ENCODE measurements at places on chromosomes 12 and 14.

GRCh38 chr14:102500713-102501112 is 8.9 kb downstream of the ANKRD9 start:
- no peak for DNase-seq

GRCh38 chr14:25628978-25629377 is 579.0 kb upstream of the STXBP6 start:
- DNase-seq = no peak

DNA sequence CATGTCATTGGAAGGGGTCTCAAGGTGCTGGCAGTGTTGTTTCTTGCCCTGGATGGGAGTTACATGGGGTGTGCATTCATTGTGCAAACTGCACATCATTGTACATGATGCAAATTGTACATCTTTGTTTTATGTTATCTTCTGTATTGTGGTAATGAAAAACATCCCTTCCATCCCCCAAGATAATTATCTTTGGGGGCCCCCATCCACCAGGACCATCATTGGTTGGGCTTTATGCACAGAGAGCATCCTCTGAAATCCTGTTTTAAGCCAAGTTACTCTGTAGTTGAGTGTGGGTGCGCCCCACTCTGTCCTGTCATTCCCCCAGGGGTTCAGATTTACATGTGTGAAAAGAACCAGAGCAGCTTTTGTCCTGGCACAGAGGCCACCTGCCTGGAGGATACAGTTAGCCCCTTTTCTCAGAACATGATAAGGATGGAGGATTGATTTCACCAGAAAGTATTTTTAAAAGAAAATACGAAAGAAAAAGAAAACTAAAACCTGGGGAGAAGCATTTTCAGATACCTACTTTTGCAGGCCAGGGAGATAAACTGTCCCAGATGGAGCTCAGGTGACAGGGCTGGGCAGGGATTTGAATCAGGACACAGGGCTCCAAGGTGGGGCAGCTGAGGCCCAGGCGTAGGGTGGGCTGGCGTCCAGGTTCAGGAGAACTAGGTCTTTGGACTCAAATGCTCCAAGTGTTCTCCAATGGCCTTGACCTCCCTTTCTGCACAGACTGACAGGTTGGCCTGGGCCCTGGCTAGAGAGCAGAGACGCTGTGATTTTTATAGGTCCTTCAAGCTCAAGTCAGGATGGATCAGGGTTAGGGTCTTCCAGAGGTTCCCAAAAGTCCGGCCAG is 17.2 kb downstream of the WSCD2 start:
- no peak for DNase-seq

- no peak for DNase-seq
Observed at GRCh38 chr12:120546050-120546386, 11.9 kb downstream of the RNF10 start.

DNA sequence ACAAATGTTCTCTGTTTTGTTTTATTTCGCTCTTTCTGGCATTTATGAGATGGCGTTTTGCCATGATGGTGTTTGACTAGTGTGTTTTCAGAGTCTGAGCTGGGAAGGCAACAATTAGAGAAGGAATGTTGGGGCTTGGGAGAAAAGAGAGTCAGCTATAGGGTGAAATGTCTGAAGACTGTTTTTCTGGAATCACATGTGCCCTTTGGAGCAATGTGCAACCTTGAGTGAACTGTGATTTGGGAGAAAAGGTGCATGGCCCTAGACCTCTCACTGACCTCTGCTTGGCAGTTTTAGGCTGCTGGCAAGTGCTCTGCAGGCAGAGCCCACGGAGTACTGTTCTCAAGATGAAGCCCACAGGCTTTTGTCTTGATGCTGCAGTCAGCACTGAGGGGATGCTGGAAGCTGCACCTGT is 379.9 kb upstream of the PDE3A start:
- no peak for DNase-seq

- DNase-seq = no peak
Observed at GRCh38 chr12:12378616-12379015, 21.7 kb downstream of the BORCS5 start.

DNA sequence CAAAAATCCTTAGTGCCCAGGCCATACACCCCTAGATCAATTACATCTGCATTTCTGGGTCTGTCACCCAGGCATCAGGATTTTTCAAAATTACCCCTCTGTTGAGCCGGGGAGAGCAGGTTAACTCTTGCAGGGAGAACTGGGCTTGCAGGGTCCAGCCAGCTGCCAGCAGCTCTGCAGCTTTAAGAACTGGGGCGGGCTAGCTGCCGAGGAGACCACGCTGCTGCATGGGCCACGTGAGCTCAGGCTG is at the start of gene DGLUCY:
Gene DGLUCY, plus strand, starts transcription at position 245 of the 250 bp plus-strand sequence. CDS start 46,222 bp downstream, outside the sequence.
- no peak for DNase-seq

DNA sequence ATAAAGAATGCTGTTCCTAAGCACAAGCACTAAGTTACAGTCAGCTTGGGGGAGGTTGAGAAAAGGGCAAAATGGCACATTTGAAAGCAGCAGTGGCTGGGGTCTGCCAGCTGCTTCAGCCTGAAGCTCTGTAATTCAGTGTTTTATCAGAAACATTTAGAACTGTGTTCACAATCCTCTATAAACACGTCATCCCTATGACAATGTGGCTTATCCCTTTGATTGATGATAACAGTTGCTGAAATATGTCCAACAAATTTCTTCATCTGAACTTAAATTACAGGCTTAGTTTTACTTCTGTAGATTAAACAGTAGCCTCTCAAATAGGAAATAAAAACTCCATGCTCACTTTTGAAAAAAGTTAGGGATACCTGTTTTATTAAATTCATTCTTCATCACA is 108.8 kb downstream of the VEZT start:
- DNase-seq = no peak

DNA sequence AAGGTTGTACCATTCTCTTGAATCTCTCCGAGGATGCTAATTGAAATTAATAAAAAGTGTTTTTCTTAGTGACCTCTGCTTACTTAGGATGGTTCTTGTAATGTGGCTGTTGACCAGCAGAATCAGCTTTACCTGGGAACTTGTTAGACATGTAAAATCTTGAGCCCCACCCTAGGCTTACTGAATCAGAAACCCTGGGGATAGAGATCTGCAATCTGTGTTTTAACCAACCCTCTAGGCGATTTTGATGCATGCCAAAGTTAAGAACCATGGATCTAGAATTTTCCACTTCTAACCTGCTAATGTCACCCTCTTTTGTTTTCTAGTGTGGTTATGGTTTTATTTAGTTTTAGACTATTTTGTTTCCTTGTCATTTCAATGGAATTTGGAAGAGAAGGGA is 6.5 kb downstream of the NUBPL start:
- no peak for DNase-seq

- no peak for DNase-seq
Observed at GRCh38 chr12:77995436-77996167, 164.9 kb downstream of the NAV3 start.

- no peak for DNase-seq
Observed at GRCh38 chr14:65421201-65421981, 8.9 kb downstream of the FUT8 start.

DNA sequence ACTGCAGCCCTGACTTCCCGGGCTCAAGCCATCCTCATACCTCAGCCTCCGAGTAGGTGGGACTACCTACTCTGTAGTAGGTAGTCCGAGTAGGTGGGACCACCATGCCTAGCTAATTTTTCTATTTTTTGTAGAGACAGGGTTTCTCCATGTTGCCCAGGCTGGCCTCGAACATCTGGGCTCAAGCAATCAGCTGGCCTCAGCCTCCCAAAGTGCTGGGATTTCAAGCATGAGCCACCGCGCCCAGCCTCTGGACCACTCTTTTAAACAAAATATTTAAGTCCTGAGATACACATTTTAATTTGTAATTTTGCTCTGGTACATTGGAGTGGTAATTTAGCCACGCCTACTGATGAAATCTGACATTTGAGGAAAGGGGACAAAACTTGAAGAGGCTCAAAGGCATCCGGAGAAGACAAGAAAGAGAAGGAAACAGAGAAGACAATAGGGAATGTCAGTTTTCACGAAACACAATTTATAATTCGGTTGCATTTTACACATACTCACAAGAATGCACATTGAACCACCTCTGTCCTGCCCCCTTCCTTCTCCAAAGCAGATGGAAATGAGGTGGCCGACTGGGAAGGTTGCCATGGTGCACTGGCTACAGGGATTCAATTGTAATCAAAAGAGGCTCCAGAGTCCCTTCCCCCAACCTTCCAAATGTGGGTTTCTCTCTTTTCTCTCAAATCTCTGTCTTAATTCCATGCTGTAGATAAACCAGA is 9.7 kb upstream of the TUBA1A start:
- no peak for DNase-seq

- DNase-seq = no peak
Observed at GRCh38 chr12:15165012-15165659, 56.1 kb downstream of the RERG start.

DNA sequence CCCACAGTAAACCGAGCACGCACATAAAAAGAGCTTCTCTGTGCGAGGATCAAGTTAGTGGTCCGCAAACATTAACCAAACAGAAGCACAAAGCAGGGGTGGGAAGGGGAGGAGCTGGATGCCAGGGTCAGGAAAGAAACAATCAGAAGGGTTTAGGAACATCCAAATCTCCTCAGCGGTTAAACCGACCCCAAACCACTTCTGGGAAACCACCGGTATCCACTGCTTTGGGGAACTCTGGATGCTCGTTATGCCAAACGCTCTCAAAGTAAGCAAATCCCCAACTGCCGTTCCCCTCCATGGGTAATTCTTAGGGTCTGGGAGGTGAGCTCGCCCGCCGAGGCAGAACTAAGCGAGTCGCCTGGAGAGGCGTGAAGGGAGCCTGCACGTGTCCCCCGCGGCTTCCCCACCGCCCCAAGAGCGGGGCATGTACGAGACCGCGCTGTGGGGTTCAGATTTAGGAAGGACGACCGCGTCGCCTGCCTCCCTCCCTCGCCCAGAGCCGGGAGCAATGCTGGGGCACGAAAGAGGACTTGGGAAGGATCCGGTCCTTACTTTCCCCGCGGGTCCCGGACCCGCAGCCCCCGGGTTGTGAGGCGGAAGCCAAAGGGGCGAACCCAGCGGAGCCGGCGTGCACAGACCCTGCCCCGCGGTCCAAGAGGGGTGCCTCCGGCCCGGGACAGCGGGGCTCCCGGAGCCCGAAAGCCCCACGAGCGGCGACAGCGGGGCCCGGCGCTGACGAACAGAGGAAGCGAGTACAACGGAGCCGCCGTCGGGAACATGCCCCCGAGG is 711 bp downstream of the SBNO1 start:
- no peak for DNase-seq

GRCh38 chr12:116492703-116493324 is 66.4 kb upstream of the MAP1LC3B2 start:
- DNase-seq = no peak

DNA sequence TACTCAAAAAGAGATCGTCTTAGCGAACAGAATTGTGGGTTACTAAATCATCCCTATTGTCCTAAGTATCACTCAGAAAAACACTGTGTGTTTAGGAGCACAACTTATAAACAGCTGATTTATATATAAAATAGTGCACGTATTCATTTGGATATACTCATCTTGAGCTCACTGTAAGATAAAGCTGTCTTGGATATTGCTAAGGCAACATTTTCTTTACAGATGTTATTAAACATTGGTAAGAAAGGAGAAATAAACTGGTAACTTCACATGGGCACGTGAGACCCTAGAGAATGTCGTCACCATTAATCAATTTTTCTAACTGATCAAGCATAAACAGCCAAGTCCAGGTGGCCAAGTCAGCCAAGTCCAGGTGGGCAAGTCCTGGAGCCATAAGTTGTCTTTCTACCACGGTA is 1.7 kb downstream of the PAWR start:
- no peak for DNase-seq

DNA sequence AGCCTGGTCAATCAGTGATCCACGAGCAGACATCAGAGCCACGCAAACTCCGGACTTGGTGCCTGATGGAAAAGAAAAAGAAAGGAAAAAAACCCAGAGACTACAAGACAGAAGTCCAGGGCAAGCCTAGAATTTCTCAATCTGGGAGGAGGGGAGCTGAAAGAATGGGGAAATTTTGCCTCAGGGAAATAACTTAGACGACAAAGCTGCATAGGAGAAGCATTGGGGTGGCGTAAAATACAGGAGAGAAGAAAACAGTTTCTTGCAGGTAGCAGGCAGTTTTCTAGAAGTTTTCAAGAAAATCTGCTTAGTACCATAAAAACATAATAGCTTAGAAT is 2.6 kb upstream of the SLC11A2 start:
- no peak for DNase-seq

- no peak for DNase-seq
Observed at GRCh38 chr14:34711169-34711568, 3.2 kb downstream of the CFL2 start.

DNA sequence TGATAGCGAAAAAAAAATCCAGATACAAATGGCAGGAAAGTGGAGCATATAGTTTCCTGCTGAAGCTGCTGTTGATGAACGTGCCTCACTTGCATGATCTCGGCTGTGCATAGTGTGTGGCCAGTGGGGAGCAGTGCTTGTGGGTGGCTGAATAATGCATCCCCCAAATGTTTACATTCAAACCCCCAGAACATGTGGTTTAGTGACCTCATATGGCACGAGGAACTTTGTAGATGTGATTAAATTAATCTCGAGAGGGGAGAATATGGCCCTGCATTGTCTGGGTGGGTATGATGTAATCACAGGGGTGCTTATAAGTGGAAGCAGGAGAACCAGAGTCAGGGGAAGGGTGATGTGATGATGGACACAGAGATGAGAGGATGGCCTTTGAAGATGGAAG is 425.0 kb downstream of the TMEM121 start:
- DNase-seq = no peak

DNA sequence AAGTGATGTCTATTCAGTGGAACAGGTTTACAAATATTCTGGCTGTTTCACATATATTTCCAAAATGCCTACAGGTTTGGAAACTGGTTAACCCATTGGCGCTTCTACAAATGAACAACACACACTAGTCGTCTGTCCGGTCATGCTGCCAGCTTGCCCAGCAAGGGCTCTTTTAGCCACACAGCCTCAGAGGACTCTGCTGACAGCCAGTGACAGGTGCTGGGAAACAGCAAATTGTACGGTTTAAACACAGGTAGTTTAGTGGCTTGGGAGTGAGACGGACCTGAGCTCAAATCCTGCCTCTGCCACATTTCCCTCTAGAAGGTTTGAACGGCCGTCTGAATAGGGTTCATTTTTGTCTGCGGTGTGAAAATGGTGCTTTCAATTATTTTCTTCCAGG is 53.8 kb downstream of the MOK start:
- DNase-seq = no peak

DNA sequence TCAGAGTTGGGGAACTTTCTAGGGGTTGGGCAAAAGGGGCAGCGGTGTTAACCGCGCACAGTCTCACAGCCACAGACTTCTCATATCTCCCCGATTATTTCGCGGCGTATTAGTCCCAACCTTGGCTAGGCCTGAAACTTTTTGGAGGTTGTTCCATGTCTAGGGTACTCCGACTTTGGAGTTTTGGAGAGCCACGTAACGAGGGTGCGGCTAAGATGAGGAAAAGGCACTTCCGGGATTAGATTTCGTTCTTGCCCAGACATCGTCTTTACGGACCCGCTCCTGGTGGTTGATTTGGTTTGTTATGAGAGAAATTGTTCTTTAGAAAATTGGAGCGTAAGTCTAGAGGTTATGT is 513 bp downstream of the CCNK start:
- no peak for DNase-seq

GRCh38 chr12:65022960-65023359 is 98.1 kb downstream of the WIF1 start:
- DNase-seq = no peak

- no peak for DNase-seq
Observed at GRCh38 chr12:9702255-9702654, 30.6 kb downstream of the CLECL1 start.

GRCh38 chr14:88551980-88552431 is 2.8 kb downstream of the PTPN21 start:
- DNase-seq = no peak

GRCh38 chr14:56944397-56944796 is 134.1 kb upstream of the OTX2 start:
- no peak for DNase-seq

Measured in iPS DF 19.7 (cell line).